ENCODE measurements at places on chromosomes 12 and 14.

- DNase-seq, result no peak
Measured at GRCh38 chr14:99326041-99326710, 54.2 kb upstream of the BCL11B start.

DNA sequence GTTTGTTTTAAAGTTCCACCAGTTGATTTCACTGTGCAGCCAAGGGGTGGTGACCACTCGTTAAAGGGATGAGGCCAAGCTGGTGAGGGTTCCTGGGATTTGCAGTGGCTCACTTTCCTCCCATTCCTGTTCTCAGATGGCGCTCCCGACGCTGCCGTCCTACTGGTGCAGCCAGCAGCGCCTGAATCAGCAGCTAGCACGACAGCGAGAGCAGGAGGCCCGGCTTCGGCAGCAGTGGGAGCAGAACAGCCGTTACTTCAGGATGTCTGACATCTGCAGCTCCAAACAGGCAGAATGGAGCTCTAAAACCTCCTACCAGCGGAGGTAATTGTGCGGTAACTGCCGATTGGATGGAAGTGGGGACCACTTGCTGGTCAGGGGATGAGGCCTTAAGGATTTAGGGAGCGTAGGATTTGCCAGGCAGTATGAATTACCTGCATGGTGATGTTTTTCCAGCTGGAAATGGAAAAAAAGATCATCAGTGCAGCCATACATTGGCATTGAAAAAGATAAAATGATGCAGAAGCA is 2.9 kb downstream of the TCHP start:
- no peak for DNase-seq

GRCh38 chr12:130117701-130118100 is 44.6 kb upstream of the FZD10 start:
- no peak for DNase-seq

- peak; percentile 38 for DNase-seq
Measured at GRCh38 chr12:68237619-68238018, 12.0 kb upstream of the IL26 start.

GRCh38 chr12:102708108-102708507 is 208.9 kb downstream of the PAH start:
- no peak for DNase-seq

- DNase-seq, result no peak
Measured at GRCh38 chr12:9977916-9978315, 6.7 kb downstream of the CLEC12A start.

DNA sequence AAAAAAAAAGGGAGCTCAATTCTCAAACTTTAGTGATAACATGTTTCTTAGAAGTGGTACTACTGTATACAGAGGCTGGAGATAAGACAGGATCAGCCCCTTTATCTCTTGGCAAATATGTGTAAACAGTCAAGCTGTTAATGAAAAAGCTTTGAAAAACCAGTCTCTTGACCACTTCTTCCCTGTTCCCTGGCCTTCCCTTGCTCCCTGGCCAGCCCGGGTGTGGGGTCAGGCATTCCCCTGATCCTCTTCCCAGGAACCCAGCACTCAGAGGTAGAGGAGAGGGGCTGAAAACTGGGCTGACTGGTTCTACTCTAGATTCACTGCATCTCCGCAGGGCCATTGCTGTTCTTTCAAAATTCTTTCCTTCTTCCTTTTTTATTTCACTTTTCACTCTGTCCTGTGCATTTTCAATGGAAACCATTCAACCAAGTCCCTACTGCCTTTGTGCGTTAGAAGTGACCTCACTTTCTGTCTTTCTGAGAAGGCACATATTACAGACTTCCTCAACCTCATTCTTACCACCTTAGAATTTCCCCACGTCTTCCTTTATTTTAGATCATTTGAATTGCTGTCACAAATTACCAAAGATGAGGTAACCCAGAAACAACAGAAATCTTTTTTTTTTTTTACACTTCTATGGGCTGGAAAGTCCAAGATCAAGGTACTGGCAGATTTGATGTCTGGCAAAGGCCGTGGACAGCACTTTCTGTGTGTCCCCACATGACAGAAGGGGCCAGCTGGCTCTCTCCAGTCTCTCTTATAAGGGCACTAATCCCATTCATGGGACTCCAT is 5.7 kb downstream of the GNG2 start:
- no peak for DNase-seq

DNA sequence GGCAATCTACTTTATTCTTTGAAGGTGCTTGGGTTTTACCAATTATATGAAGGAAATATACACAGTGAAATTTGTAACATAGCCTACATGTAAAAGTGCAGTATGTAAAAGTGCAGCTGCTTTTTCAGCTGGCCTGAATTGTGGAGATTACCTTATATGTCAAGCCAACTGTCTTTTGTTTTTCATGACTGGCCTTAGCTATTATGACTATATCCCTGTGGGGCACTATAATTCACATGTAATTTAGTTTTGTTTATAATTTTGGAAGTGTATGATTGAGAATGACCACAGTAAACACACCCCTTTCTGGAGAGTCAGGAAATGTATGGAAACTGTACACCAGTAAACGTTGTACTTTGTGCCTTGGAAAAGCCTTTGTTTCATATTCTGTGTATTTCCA is 435.0 kb upstream of the STXBP6 start:
- DNase-seq, result no peak

- no peak for DNase-seq
Measured at GRCh38 chr12:94690198-94690771, 39.9 kb upstream of the TMCC3 start.

DNA sequence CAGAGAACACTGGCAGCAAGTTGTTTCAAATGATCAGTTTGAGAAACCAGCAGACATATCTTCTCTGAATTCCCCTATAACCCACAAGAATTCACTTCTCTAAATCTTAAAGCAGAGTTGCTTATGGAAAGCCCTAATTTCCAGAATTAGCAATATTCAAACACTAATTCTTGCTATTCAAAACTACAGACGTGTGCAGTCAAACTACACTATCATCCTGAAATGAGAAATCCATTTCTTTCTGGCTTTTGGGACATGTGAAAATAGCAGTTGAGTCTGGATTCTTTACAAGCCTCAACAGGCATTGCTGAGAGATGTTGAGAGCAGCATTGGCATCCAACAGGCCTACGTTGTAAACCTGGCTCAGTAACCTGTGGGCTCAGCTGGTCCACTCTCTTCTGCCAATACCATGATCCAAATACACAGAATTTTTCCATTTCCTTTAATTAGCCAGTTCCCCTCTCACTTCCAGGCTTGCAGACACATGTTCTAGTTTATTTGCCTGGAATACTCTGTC is 74.6 kb upstream of the TMTC1 start:
- DNase-seq, result no peak

DNA sequence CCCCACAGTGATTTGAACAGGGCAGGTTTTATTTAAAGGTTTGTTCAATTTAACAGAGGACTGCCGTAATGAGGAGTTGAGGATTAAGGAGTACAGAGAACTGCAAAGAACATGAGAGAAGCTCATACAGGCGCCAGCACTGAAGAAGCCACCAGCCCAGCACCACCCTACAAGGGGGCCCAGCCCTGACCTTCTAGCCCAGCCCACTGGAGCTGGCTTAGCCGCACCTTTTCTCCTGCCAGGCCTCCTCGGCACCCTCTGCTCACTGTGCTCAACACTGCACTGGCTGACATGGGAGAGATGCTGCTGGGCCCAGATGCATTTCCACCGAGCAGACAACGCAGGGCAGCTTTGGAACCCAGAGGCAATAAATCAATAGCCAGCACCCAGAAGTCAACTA is 36.5 kb upstream of the SFSWAP start:
- no peak for DNase-seq

DNA sequence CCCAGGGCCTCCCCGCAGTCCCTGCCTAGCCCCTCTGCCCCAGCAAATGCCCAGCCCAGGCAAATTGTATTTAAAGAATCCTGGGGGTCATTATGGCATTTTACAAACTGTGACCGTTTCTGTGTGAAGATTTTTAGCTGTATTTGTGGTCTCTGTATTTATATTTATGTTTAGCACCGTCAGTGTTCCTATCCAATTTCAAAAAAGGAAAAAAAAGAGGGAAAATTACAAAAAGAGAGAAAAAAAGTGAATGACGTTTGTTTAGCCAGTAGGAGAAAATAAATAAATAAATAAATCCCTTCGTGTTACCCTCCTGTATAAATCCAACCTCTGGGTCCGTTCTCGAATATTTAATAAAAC is 2.2 kb downstream of the HOXC6 start:
- DNase-seq, result no peak

DNA sequence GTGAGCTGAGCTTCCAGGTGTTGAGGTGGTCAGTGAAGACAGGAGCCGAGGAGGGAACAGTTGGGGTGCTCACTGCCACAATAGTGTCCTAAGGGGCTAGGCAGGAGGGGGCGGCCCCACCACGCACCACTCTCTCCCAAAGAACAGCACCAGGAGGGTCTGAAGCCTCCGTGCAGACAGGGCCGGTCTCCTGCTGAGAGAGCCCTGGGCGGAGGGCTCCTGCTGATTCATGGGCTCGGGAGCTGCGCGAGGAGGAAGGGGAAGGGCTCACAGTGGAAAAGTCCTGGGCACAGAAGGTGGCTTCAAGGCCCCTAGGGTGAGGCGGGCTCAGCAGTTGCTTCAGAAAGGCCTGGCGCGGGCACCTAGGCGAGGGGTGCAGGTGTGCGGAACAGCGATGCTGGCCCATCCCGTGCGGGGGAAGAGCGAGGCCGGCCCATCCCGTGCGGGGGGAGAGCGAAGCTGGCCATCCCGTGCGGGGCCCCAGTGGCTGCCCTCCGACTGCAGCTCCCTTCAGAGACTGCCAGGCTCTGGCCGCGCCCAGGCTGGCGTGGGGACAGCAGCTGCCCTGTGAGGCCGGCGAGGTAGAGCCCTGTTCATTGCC is 176.7 kb downstream of the ADGRD1 start:
- DNase-seq, result no peak

GRCh38 chr12:131123817-131124216 is 170.1 kb downstream of the ADGRD1 start:
- no peak for DNase-seq

GRCh38 chr12:21814327-21814726 is 39.8 kb upstream of the KCNJ8 start:
- DNase-seq, result no peak

GRCh38 chr12:2696136-2696535 is 98.6 kb upstream of the FKBP4 start:
- no peak for DNase-seq

GRCh38 chr14:38047195-38047902 is 160.4 kb upstream of the SSTR1 start:
- DNase-seq, result no peak

- DNase-seq, result peak; percentile 92
Measured at GRCh38 chr12:27331291-27331926, 1.2 kb upstream of the BMAL2 start.

DNA sequence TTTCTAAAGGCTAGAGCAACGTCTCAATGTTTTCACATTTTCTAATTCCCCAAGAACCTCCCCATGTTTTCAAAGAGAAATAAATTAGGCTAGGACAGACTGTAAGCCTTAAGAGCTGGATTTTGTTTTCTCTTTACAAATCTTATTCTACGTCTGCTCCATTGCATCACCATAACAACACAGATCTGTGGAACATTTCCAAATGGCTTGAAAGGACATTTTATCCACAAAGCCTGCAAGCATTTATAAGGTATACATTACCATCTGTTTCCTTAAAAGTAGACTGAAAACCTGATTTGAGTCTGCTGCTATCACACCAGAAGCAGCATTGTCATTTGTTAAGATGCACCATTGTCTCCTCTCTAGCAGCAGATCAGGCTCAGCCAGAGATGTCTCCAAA is 115.3 kb upstream of the PLEKHA5 start:
- peak; percentile 73 for DNase-seq

- peak; percentile 41 for DNase-seq
Measured at GRCh38 chr14:23137813-23138535, 18.9 kb upstream of the CEBPE start.

DNA sequence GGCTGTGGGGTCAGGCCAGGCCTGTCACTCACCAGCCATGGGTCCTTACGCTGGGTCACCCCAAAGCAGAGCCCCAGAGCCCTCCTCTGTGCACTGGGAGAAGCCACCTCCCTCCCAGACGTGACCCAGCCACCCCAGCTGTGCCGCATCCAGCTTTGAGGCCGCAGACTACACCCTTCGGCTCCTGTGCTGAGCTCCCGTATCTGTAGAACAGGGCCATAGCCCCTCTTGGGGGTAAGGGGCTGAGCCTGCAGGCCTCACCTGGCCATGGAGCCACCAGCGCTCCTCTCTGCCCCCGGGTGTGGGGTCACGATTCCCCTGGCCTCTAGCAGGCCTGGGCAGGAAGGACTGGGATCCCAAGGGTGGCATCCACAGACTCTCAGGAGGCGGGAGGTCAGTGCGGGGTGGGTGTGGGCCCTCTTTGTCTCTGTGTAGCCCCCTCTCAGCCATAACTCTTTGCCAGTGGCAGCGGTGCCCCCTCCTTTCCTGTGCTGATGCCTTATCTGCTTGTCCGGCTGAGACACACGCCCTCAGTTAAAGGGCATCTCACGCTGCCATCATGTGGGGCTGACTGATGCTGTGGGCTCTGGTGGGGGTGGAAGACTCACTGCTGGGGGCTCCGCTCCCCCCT is 16.3 kb downstream of the ASPG start:
- DNase-seq, result no peak
